ENCODE measurements at places on chromosomes 13 and 19.

GRCh38 chr13:111608556-111608955 is 288.1 kb downstream of the TEX29 start:
- no peak for DNase-seq

DNA sequence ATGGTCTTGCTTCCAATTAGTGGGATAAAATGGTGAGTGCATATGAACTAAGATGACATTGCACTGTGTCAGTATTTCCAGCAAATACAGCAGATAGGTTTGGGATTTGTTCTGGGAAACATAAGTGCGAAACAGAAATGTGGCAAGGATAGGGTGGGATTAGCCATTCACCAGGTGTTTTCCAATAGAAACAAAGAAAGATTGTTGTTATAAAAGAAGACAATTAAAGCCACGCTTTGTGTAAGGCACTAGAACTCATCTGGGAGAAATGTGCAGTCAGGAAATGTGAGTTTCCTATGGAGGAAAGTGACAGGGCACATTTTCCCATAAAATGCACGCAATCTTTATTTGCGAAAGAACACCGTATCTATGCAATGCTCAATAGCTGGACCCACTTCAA is 1547.8 kb downstream of the EFNB2 start:
- DNase-seq = no peak

DNA sequence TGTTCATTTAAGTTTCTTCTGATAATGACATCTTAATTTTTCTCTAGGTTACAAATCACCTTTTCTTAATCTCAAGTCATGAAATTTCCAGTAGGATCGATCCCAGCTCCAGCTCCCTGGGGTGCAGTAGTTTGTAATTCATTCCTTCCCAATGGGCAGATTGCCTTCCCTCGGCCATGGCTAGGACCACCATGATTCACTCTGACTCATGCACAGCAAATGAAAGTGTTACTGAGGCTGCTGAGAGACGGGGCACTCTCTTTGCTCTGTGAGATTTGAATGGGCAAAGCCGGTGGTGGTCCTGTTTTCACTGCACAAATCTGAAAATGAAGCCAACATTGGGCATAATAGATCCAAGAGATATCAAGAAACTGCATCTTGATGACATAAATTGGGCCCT is 202.8 kb upstream of the IRS2 start:
- no peak for DNase-seq

DNA sequence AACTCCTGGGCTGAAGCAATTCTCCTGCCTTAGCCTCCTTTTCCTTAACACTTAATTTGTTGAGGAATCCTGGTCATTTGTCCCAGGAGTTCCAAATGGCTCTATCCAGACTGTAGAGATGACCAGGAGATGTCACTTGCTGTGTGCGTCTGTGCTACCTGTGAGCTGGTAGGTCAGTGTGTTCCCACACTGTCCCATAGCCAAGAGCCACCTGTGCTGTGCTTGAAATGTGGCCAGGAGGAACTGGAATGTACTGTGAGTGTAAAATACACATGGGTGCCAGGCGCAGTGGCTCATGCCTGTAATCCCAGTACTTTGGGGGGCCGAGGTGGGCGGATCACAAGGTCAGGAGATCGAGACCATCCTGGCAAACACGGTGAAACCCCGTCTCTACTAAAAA is 29.4 kb upstream of the KDM4B start:
- DNase-seq = no peak

DNA sequence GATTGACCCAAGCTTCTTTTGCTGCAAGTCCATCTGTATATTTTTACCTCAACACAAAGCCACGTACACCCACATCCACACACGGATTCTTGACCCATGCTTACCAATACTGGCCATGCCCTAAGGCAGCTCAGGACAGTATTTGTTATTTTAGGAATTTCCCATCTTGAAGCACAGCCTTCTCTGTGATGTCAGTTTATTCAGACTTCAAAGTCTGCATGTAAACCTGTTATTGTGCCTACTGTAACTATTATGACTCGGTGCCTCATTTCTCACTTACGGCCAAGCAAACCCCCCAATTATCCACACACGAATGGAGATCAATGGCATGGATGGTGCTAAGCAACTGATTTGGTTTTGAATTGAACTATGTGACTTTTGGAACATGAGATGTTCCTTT is 17.5 kb downstream of the CLDN10 start:
- DNase-seq = no peak

GRCh38 chr19:41357746-41358145 is 4.0 kb upstream of the TGFB1 start:
- no peak for DNase-seq

- DNase-seq = no peak
Measured at GRCh38 chr19:51002542-51003311, 1.3 kb upstream of the KLK8 start.

DNA sequence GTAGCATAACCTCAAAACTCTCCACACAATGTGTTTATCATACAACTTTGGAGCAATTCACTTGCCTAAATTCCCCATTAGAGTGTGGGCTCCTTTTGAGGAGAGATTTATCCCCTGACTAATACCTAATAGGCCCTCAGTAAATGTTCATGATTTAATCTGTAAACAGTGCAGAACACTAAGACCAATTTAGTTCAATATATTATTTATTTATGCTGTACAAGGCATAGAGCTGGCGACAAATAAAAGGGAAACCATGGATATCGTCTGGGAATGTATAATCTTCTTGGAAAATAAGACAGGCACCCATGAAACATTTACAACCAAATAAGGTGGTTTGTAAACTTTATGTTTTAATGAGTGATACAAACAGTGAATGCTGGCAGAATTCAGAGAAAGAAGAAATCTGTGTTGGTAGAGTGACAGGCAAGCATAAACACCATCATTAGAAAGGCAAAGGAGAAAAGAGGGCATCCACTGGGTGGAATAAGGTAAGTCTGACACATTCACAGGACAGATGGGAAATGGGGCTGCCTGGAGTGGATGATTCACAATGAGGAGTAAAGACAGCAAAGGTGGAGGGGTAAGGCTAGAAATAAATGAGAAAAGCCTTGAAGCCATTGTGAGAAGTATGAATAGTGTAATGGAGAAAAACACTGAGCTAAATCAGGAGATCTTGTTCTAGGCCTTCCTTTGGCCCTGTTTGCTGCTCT is 106.1 kb upstream of the MIR17HG start:
- no peak for DNase-seq

- no peak for DNase-seq
Measured at GRCh38 chr13:113149711-113150549, 8.5 kb upstream of the PROZ start.

DNA sequence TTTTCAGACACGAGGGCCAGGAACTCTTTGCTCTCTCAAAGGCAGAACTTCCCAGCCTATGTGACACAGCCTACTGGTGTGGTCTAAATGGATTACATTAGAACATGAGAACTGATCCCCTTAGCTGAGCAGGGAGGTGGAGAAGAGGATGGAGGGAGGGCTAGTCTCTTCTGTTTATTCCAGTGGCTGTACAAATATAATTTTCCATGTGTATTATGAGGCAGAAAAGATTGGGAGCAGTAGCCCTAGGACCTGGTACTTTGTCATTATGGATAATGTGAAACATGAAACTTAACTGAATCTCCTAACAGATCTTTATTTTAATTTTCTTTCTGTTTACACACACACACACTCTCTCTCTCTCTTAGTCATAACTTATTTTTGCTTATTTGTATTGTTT is 82.1 kb downstream of the WDFY2 start:
- DNase-seq = no peak

DNA sequence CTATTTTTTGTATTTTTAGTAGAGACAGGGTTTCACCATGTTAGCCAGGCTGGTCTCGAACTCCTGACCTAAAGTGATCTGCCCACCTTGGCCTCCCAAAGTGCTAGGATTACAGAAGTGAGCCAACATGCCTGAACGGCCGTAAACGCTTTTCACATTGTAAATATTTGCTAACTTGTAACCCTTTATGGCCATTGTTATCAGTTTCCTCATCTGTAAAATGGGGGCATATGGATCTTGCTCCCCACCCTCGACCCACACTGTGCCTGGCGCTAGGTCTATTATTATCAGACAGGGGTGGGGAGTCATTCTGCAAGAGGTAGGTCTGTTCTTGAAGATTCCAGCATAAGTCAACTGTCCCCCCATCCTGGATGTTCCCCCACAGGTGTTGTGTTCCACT is 11.9 kb downstream of the NCAN start:
- DNase-seq = no peak

- DNase-seq = peak; percentile 58
Measured at GRCh38 chr13:37109051-37109678, 3.7 kb upstream of the CSNK1A1L start.

DNA sequence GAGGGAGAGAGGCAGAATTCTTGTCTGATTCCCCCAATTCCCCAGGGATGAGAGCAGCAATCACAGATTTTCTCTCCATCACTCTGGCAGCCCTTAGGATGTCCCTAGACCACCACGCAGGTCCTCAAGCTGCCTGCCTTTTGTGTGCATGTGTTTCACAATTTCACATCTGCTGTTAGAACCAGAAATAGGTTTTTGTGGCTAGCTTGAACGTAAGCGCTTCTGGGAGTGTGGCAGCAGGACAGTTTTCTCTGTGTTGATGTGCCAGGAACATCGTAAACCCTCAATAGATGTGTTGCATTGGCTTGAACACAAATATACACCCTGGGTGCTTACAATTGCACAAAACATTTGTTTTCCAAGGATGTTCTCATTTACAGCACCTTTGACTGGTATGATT is 78.8 kb upstream of the TMTC4 start:
- DNase-seq = peak; percentile 75

DNA sequence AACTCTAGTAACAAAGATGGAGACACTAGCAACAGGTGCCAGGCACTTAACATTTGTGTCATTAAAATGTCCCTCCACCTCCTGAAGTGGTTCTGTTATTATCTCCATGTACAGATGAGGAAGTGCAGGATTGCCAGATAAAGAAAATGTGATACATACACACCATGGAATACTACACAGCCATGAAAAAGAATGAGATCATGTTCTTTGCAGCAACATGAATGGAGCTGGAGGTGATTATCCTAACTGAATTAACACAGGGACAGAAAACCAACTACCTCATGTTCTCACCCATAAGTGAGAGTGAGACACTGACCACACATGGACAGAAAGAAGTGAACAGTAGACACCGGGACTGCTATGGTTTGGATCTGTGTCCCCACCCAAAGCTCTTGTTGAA is 60.5 kb downstream of the ZNF557 start:
- DNase-seq = no peak

DNA sequence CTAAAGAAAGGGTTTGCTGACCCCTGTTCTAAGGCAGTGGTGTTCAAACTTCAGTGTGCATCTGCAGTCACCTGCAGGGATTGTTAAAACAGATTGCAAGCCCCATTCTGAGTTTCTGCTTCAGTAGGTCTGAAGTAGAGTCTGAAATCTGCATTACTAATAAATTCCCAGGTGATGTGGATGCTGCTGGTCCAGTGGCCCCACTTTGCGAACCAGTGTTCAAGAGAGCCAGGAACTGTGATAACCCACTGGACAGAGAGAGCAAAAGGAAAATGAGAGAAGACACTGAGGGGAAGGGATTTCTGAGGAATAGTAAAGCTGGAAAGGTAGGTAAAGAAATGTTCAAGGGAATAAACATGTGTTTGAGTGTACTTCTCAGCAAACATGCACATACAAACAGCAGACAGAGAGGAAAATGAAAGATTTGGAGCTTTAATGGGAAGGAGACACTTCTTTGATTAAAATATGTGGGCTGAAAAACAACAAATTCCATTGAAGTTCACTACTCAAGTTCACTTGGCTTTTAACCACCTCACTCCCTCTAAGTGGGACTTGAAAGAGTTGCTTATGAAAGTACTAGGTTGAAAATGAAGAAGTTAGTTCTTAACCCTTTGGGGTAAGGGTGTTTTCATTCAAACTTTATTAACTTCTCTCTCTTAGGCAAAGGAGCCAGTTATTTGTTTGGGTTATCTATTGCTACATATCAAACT is 26.4 kb upstream of the FAM216B start:
- no peak for DNase-seq

DNA sequence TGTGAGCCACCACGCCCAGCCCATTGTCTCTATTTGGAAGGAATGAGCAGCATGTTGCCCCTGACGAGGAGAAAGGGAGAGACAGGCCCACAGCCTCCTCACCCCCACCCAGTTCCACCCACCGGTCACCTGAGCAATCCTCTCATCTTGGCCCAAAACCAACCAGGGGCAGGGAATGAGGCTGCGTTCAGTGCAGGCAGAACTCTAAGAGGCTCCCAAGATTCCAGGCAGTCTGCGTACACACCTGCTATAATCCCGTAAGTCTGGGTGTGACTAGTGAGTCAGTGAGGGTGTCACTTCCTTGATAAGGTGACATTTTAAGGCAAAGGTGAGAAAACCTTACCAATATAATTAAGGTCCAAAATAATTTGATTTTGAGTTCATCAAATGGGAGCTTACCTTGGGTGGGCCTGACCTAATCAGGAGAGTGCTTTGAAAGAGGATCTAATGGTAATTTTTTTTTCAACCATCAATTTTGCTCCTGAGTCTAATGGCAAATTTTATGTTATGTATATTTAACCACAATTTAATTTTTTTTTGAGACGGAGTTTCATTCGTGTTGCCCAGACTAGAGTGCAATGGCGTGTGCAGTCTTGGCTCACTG is 26.9 kb upstream of the KLF2 start:
- no peak for DNase-seq

GRCh38 chr13:111636271-111636670 is 315.8 kb downstream of the TEX29 start:
- DNase-seq = no peak

GRCh38 chr19:2034729-2035589 is 16.1 kb downstream of the MKNK2 start:
- DNase-seq = no peak

DNA sequence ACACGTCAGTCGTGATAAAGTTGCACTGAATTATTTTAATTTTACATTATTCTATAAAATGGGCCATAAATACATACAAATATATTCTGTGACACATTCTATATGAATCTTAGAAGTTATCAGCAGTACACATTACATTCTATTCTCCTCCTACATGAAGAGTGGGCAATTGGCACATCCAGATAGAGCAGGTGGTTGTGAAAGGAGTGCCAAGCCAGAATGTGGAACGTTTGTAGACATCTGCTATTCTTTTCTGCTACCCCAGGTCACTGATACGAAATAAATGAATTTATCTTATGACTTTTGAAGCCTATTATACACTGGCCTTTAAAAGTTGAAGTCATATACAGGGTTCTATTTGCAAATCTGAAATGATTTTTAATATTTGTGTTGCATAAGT is 373.2 kb downstream of the PCDH17 start:
- DNase-seq = peak; percentile 68

- no peak for DNase-seq
Measured at GRCh38 chr19:53389978-53390377, 5.0 kb upstream of the ZNF765 start.
